Stimulated activated CD8-positive, alpha-beta memory T cell treated with anti-CD3 and anti-CD28 coated beads, Interleukin-4, amount 100 ng/mL, for 1 hour (primary cell): ENCODE measurements at places on chromosomes 3 and 15.

DNA sequence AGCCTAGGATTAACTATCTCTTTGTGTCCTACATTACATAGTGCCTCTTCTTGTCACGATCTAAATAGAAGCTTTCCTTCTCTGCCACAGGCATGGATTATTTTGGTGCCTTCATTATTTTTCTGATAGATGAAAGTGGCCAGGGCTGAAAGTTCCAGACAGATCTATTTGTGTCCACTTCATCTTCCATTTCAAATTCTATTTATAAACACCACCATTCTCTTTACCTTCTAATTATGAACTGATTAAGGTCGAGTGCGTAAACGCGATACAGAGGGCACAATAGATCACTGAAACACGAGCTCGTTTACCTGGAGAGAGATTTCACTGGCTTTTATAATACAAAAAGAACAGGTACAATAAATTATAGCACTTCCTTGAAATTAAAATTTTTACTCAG, 105.0 kb downstream of the EDEM1 start:
- DNase-seq, result no peak

- no peak for DNase-seq
Measured at GRCh38 chr15:73368301-73369136, at the start of gene HCN4. Gene HCN4, minus strand, starts transcription at chr15:73368958. Its CDS starts 688 bp downstream, at chr15:73368270.

DNA sequence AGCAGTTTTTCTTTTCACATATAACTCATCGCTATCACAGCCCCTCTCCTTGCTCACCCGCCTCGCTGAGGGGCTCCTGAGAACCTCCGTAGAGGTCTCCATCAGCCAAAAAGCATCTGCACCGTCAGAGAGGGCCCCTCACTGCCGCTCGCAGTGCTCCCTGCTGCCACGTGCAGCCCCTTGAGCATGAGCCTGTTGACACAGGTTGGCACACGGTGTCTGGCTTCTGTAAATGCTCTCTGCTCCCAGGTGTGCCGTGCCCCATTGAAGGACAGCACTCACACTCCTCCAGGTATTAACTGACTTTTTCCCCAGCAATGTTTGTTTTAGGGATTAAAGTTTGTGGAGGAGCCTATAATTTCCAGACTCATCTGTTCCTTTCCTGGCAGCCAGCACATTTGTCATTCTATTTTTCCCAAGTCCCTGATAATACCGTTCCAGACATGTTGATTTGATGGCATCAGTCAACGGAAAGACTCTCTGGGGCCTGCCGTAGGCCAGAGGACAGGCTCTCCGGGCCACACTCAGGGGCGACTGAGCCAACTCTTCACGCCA, 2.1 kb upstream of the FURIN start:
- no peak for DNase-seq

GRCh38 chr3:108724101-108724500, 33.1 kb downstream of the RETNLB start:
- no peak for DNase-seq

DNA sequence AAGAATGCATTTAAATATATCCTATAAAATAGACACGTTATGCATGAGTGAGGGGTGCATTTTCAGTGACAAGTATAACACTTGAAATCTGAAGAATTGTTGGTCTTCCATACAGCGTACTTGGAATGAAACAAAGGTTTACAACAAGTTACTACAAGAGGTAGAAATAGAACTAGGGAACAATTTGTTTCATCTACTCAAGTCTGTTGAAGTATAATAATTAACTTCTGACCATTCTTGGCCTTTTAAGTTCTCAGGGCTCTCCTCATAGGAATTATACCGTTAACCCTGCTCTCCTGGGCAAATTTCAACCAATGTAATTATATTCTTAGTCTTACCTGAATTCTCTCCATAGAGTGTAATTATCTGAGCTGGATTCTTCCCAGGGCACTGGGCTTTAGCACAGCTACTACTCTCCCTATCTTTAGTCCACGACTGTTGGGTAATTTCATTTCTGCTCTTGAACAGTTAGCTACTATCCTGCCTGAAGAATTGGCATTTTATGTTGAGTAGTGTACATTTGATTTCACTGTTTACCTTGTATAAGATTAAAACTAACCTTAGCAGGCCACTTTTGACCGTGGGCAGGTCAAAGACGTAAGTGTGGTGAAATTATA, 100.6 kb downstream of the UBE2E2 start:
- no peak for DNase-seq

- no peak for DNase-seq
Measured at GRCh38 chr3:56303487-56303886, 164.8 kb downstream of the ERC2 start.

DNA sequence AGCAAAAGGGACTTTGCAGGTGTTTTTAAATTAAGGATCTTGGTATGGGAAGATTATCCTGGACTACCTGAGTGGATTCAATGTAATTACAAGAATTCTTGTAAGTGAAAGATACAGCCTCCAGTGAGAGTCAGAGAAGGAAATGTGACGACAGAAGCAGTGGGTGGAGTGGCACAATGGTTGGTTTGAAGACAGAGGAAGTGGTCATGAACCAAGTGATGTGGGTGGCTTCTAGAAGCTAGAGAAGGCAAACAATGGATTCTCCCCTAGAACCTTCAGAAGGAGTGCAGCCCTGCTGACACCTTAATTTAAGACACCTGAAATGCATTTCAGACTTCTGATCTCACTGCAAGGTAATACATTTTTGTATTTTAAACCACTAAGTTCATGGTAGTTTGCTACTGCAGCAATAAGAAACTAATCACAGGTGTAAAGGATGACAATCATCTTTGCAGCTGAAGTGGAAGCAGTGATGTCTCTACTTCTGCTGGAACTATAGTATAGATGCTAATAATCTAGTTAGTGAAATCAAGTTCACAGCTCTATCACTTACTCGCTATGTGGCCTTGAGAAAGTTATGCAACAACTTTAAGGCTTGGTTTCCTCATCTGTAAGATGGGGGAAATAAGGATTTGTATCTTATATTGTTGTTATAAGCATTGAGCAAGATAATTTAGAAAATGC, 403.4 kb upstream of the SUCLG2 start:
- peak; percentile 42 for DNase-seq

GRCh38 chr3:16369885-16370284, 104.9 kb downstream of the OXNAD1 start:
- no peak for DNase-seq

GRCh38 chr15:64193971-64194370, 31.1 kb upstream of the PPIB start:
- no peak for DNase-seq

DNA sequence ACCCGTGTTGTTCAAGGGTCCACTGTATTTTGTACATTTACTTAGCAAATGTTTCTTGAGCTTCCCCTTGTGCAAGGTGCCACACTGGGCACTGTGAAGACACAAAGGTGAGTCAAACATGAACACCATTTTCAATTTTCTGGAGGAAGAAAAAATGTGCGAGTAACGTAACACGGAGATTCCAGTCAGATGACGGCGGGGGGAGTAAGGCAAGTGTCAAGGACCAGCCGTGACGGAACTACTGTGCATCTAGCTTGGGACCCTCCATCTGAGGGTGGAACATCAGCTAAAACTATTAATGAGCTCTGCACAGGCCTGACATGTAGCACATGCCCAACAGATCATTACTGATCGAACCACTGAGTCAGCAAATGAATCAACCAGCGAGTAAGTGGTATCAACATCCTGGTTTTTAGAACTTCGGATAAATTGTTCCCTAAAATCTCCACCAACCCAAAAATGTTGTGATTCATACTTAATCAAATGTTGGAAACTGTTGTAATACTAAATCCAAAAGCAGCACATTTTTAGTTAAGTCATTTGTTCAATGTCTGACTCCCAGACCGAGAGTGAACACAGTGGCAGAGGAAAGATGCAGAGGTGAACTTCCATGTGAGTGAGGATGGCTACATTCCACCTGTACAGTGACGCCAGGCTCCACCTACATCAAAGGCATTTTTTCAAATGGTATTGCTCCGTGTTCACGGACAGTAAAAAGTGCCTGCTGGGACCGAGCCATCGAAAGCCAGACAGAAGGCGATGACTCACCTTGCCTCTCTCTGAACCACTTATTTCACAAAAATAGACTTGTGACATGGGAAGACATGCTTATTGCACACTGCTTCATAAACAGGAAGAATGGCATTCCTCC, 172.2 kb downstream of the ATP10A start:
- no peak for DNase-seq

DNA sequence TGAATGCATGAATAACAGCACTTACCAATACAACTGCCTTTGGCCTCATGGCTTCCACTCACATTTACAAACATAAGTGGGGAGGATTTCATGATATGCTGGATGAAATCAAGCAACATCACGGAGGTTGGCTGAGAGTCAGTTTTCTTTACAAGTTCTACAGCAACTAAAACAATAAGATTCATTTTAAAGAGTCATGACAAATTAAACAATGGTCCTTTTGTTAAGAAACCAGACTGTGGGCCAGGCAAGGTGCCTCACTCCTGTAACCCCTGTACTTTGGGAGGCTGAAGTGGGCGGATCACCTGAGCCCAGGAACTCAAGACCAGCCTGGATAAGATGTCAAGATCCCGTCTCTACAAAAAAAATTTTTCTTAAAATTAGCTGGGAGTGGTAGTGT, 12.4 kb downstream of the ATR start:
- DNase-seq, result no peak

- DNase-seq, result no peak
Measured at GRCh38 chr3:36769926-36770325, 5.6 kb upstream of the DCLK3 start.

- DNase-seq, result no peak
Measured at GRCh38 chr15:68334661-68335124, 57.1 kb downstream of the FEM1B start.

DNA sequence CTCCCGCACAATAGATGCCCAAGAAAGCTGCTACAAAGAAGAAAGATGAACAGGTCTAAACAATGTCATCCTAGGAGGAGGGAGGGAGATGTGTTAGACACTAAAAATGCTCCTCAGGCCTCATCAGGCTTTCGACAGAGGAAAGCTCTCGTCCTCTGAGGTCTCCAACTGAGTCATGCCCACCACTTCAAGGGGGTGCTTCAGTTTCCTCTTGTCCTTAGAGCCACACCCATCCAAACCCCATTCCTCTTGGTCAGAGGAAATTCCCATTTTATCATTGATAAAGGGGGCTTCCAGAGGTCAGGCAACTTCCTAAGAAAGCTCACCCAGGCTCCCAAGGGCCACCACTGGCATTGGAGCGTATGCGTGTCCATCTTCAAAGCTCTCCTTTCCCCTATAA, 50.1 kb downstream of the HEG1 start:
- no peak for DNase-seq

- no peak for DNase-seq
Measured at GRCh38 chr3:134364936-134365765, 9.1 kb downstream of the AMOTL2 start.

GRCh38 chr3:15805756-15806266, 8.0 kb upstream of the ANKRD28 start:
- no peak for DNase-seq

DNA sequence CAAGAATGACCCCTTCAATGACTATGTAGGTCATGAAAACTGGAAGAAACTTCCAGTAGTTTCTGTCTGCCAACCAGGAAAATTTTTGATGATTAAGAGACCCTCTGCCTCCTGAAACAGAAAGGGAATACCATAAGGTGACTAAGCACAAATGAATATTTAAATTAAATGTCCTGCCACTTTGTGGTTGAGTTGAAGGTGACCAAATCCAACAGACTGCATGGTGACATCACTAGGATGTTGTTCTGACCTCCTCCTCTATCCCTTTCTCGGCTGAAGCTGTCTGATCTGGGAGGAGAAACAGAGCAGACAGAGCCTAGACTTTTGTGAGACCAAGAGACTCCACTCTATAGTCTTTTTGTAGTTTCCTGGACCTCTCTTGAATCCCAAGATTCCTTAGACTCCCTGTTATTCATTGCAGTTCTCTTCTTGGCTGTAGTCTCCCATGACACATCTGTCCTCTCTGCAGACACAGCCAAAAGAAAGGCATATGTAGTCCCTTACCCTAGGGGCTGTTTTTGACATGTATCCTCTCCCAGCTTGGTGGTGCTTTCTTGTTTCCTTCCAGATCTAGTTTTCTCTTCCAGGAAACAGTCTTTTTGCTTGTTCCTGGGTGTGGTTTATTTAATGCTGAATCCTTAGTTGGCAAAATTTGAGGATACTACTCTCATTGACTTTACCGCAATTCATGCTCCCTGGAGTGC, 55.2 kb upstream of the UBE3A start:
- no peak for DNase-seq

DNA sequence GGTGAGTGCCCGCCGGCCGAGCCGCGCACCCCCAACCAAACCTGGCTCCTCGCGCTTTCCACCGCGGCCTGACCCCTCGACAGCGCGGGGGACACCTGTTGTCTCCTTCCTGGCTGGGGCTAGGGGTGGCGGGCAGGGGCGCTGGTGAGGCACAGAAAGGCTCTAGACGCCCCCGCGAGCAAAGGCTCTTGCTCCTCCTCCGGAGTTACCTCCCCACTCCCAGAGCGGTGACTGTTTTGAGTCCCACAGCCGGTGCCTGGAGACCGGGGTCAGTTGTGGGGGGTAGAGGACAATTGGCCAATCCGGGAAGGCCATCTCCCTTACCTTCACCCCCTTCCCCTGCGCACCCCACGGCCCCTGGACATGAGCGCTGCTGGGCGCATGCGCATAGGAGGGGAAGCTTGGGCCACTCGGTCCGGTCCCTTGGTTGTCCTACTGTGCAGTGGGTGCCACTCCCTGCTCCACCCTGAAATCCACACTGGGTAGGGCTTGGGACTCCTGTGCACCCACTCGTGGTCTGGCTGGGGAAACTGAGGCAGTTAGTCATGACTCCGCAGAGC, 554 bp downstream of the CHST13 start:
- no peak for DNase-seq

- no peak for DNase-seq
Measured at GRCh38 chr3:29561651-29562149, 280.8 kb downstream of the RBMS3 start.

DNA sequence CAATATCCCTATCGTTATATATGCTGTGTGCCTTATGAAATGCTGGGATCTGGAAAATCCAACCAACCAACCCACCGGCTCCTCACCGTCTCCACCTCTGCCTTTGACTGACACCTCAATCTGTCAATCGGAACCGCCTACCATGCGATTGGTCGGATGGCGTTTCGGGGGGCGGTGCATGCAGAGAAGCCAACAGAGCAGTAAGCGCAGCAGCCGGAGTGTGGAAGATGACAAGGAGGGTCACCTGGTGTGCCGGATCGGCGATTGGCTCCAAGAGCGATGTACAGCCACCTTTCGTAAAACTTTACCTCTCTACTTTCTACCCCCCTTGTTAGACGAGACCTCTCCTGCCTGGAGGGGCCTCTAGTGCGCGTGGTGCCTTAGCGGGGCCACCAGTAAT, 6.3 kb downstream of the CLK3 start:
- DNase-seq, result no peak

- no peak for DNase-seq
Measured at GRCh38 chr3:33315826-33316225, 38.6 kb downstream of the FBXL2 start.

GRCh38 chr15:81189583-81190283, 6.9 kb upstream of the IL16 start:
- no peak for DNase-seq

DNA sequence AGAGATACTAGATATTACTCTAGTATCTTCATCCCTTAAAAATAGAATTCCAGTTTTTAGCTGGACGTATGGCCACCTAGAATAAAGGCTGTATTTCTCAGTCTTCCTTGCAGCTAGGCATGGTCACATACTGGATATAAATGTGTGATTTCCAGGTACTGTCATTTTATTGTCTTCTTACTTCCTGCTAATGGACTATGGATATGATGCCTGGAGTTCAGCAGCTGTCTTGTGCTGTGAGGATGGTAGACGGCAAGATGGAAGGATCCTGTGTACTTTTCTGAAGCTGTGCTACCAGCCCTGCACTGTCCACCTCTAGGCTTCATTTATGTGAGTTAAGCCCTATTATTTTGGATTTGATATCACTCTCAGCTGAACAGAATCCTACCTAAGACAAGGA, 83.4 kb downstream of the EBLN2 start:
- DNase-seq, result no peak
